ENCODE measurements at places on chromosomes 13 and 19. TPM values are rescaled to one million over a fixed set of nuclear protein-coding genes. Genes with fewer than 3 reads are reported as not detected.

GRCh38 chr19:51468545-51468920, 9.8 kb upstream of the CEACAM18 start:
- no peak for DNase-seq

DNA sequence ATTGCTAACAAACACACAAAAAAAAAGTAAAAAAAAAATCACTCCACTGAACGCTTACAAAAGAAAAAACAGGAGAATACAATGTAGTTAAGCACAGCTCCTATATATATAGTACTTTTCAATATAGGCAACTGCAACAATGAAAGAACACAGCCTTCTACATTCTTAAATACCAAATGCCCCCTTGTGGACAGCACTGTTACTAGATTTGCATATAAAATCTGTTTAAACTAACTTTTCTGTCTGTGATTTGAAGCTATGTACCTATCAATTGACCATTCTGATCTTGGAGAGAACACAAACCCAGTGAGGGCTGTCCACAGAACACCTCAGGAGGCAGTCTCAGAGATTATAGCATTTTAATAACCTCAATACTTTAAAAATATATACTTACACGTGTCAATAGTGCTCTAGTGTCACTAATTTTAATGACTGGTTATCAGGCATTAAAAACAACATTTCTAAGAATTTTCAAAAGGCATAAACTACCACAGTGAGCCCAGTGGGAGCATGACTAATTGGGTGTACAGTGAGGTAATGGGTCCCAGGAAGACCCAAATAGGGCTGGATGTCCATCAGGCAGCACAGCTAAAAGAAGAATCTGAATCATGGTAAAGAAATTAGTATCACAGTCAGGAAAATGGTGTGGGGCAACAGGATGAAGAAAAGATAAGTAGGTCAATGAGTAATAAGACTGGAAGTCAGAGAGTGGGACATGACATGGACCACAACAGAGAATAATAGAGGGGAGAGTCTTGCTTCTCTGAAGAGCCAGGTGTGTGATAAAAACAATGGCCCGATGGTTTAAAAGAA, 22.2 kb downstream of the CCDC169 start:
- DNase-seq: peak; percentile 72

- DNase-seq: peak; percentile 86
Measured at GRCh38 chr13:75365724-75366173, 116.2 kb downstream of the TBC1D4 start.

Gene BICRA
- total RNA-seq: 1.8 TPM

DNA sequence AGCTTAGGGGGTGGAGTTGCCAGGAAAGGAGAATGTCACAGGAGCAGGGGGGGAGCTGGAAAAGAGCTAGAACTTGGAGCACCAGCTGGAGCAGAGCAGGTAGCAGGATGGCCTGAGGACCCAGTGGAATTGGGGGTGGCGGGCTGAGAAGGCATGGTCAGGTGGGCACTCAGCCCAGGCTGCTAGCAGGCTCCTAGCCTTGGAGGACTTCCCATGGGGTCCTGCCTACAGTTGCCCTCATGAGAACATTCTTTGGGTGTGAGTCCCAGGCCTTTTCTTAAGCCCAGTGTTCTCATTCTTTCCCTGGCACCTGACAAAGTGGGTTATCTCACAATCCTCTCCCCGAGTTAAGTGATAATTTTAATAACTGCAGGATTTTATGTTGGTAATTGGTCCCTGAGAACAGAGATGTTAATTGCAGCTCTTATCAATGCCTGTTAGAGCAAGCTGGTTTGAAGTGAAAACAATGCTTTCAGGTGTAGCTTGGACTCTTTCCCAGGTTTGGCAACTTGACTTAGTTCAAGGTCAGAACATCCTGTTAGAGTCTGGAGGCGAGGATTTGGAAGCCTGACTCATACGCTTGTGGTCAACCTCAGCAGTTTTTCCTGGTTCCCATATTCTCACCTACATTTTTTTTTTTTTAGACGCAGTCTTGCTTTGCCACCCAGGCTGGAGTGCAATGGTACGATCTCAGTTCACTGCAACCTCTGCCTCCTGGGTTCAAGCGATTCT, 18.1 kb upstream of the OLFM4 start:
- no peak for DNase-seq

DNA sequence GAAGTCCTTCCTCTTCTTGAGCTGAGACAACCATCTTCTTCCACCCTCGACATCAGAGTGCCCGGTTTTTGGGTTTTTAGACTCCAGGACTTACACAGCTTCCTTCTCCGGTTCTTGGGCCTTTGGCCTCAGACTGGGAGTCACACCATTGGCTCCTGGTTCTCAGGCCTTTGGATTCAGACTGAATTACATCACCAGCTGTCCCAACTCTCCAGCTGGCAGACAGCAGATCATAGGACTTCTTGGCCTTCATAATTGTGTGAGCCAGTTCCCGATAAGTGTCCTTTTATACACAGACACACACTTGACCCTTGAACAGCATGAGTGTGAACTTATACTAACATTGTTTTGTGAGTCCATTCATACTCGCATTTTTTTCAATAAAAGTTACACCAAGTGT, 166.0 kb upstream of the UBL3 start:
- DNase-seq: no peak

GRCh38 chr13:73340069-73340468, 281.3 kb downstream of the KLF5 start:
- no peak for DNase-seq

DNA sequence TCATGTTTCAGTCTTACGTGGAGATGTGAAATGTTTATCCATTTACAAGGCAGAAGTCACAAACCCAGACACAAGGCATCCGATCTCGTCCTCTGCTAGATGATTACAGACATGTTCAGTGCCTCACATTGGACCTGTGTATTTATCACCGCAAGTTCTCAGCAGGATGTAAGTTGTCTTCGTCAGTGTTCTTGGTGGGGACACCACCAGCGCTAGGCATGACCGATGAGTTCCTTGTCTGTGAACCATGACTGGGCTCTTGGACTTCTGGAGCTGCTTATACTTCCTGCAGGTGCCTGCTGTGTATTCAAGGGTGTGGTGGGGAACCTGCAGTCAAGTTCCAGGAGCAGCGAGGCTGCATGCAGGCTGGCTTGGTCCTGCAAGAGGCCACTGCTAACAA, 105.4 kb downstream of the URI1 start:
- no peak for DNase-seq

Gene SIPA1L3
- 8.3 TPM for total RNA-seq

DNA sequence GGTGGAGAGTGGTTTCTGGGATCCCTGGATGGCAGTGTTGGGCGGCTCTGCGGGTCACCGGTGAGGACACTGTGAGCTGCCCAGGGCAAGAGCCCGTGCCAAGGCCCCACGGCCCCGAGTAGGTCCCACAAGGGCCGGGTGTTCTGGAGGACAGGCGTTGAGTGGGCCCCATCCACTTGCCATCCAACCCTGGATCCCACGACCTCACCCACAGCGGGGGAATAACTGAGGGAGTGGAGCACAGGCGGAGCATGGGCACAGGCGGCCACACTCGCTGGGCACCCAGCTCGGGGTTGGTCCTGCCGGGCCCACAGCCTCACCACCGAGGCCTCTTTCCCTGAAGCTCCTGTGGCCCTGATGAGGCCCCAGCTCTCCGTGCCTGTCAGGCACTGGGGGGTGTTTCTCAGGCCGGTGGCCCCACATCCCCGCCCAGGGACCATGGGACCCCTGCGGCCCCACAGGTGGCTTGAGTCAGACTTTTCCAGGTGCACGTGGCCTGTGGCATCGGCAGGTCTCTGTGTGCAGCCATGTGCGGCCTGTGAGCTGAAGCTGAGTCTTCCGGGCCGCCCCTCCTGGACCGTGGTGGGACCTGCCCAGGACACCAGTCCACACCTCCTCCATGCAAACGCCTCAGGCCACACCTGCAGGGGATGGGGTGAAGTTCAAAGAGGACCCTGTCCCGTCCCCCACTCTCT, 16.6 kb downstream of the TMEM255B start:
- no peak for DNase-seq

Gene TPTE2
- not detected for total RNA-seq

DNA sequence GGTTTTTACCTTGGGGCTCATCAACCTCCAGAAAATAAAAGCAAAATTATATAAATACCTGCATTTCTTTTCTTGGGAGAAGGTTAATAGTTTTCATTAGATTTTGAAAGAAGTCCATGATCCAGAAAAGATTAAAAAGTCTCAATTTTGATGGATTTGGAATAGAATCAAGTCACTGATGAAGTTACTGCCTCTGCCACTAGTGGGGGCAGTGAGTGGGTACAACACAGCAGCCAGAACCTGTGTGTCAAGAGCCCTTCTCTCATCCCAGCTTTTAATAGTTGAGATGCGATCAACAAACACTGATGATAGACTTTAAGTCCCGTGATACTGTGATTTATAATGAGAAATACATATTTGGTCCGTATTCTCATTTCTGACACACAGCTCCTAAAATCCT, 686.7 kb downstream of the DIAPH3 start:
- no peak for DNase-seq

Gene SMIM44
- total RNA-seq: not detected

GRCh38 chr19:1163283-1163933, 10.7 kb downstream of the SBNO2 start:
- DNase-seq: no peak

DNA sequence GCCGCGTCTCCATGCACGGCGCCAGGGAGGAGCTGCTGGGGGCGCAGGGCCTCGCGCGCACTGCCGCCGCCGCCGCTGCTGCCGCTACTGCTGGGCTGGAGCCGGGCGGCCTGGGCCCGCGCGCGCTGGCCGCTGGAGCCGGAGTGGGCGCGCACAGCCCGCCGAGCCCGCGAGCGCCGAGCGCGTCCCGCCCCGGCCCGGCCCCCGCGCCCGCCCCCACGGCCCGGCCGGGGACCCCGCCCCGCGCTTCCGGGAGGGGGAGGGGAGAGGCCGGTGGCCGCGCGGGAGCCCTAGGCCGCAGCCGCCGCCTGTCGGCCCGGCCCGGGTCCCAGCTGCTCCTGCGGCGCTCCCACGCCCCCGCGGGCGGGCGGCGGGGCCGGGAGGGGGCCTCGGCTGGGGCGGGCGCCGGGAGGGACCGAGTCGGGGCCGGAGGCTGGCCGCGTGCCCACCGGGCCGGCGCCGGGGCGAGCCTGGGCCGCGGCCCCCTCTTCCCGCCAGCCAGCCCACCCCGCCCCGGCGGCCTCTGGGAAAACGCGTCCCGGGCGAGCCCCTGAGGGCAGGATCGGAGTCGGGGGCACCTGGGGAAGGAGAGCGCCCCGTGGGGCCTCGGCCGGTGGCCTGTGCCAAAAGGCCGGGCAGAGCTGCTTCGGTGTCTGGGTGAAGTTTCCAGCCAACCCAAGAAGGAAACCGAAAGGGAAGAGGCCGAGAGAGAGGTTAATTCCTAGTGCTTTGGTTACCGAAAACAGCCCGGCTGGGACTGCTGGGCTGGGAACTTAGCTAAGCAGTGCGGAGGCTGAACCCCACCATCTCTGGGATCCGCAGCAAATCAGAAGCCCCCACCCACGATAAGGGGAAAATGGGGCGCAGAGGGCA, at the start of gene STK24:
STK24 (minus strand) TSS at position 145 of the 873 bp plus-strand sequence. CDS start 321 bp downstream, outside the sequence.
- peak; percentile 74 for DNase-seq

Gene MPND
- 2.3 TPM for total RNA-seq

DNA sequence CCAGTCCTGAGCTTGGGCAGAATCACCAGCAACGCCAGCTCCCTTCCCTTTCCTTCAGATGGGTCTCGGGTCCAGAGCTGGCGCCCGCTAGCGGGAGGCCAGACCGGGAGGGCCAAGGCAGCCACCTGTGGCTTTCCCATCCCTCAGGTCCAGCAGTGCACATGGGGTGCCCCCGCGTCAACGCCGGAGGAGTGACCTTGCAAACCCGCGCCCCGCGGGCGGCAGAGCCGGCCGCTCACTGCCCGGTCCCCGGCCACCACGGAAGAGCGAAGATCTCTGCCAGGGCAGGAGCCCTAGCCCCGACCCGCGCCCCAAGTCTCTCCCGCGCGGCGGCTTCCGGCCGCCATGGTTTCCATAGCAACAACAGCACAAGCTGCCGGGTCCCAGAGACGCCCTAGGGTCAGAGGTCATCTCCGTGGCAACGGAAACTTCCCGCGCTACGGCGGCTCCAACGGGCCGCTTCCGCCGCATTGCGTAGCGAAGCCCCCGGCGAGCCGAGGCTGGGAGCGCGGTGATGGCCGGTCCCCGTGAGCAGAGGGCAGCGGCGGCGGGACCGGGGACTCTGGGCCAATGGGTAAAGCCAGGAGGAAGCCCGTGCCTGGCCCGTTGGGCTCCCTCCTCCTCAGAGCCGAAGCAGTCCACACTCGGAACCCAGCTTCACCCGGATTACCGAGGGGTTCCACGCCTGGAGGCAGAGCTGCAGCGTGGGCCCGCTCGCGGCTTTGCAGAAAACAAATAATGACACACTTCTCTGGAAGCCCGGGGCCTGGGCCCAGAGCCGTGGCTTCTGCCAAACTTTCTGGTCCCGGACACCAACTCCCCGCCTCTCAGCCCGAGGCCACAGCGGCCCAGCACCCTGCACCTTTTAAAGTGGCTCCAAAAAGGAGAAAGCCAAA, 7.4 kb downstream of the FGF14 start:
- DNase-seq: peak; percentile 73

DNA sequence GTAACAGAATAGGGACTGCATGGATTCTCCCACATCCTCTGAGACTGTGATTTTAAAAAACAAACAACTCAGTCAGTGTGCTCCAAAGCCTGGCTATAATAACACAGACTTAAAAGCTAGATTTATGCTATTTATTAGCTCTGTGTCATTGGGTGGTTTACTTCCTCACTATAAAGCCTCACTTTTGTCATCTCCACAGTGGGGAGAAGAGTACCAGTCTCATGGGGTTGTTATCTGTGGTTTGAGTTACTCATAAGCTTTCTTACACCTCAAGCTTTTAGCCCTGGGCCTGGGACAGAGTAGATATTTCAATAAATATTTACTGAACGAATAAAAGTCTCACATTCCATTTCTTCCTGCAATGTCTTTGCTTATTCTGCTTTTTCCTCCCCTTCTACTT, 5.3 kb downstream of the RNASEH2B start:
- DNase-seq: peak; percentile 52

- DNase-seq: no peak
Measured at GRCh38 chr13:107512551-107512950, 702.8 kb downstream of the LIG4 start.

Gene GPR4
- not detected for total RNA-seq

- DNase-seq: no peak
Measured at GRCh38 chr19:51789061-51789795, 5.7 kb upstream of the FPR3 start.

- DNase-seq: peak; percentile 16
Measured at GRCh38 chr13:73074014-73074413, 15.2 kb downstream of the KLF5 start.

GRCh38 chr13:51562011-51562671, 22.1 kb upstream of the WDFY2 start:
- DNase-seq: no peak

- DNase-seq: no peak
Measured at GRCh38 chr13:87677043-87677495, 5.9 kb downstream of the SLITRK5 start.

DNA sequence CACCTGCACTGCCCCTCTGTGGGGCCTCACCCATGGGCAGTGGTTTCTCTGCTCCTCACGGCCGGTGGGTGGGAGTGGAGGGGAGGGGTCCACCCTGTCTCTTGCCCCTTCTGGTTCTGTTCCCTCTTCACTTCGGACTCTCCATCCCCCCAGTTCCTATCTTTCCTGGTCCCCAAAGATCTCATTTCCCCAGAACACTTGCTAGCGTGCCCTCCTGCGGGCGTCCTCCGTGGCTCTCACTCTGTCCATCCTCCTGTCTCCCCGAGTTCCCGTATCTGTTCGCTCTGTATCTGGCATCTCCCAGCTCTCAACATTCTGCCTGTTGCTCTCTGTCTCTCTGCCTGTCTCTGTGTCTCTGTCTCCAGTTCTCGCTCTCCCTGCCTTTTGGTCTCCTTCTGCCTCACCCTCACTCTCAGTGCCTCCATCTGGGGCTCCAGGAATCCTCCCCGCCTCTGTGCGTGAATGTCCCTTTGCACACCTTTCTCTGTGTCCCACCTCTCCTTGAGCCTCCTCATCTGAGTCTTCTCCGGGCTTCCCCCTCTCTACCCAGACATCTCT, 363 bp downstream of the SPIB start:
- no peak for DNase-seq

Gene NECTIN2
- 78.0 TPM for total RNA-seq

Gene GRIK5
- total RNA-seq: not detected
